ENCODE measurements at places on chromosomes 5 and 9.

DNA sequence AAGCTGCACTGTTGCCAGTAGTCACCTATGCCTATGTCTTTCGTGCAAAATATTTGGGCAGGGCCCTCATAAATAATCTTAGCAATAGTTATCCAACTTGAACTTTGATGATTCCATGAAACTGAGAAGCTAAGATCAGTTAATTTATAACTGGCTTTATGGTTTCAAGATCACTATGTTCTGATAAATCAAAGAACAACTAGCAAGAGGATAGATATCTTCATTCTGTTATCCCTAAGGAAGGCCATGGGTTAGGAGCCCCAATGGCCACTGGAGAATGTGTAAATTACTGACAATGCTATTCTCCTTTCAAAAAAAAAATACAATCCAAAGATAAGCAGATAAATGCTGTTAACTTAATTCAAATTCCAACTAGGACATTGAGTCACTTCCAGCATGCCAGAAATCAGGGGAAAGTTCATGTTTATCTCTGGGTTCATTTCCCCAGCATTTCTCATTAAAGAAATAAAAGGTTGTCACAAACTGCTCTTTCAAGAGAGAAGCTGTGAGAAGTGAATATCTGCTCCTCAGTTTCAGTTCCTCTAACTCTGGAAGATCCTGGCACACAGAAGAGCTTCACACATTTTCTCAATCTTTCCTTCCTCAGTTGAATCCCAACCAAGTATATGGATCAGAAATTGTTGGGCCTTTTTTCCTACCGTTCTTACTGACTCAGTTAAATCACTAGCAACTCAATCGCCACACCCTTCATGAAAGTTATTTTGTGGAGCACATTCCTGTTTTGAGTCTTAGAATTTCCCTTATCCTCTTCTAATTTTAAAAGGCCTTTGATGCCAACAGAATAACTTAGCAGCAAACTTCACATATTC is 59.6 kb upstream of the SLC1A1 start:
- peak; percentile 9 for DNase-seq

GRCh38 chr5:130243641-130244040 is 339.4 kb downstream of the CHSY3 start:
- no peak for DNase-seq

GRCh38 chr9:126474786-126475485 is 138.8 kb upstream of the LMX1B start:
- DNase-seq: peak; percentile 85

- DNase-seq: no peak
These were observed 29.1 kb downstream of the TRIP13 start for GRCh38 chr5:921456-922435.

All from EL (cell line).